ENCODE measurements at places on chromosomes 5 and 9.
A peak's percentile ranks its signal among the peaks of the same experiment; 100 is the strongest.

- DNase-seq: no peak
Measured at GRCh38 chr9:99736291-99736690, 85.4 kb upstream of the NR4A3 start.

DNA sequence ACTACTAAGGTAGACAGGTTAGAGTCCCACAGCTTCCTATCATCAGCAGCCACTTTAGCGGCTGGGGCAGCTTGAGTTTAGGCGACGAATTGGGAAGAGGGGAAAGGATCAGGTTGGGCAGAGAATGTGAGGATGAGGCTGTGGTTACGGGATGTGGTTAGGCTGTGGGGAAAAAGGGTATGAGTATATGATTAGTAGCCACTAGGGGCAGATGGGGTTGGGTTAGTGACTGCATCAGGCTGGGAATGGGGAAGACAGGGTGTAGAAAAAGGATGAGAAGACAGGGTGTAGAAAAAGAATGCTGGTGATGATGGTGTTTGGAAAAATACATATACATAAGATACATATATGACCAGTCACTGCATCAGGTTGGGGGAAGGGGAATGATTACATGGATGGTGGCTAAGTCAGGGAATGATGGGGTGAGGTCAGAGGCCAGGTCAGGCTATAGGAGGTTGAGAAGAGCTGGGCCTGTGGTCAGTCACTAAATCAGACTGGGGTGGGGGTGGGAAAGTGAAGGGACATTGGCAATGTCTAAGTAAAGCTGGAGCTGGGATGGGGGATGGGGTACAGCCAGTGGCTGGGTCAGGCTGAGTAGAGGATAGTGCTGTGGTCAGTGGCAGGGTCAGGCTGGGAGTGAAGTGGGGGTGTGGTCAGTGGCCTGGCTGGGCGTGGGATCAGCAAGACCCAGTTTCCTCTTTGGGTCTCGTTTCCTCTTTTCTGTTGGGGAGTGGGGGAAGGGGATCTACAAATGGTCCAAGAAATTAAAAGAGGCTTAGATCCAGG, 2.1 kb downstream of the TLN1 start:
- peak; percentile 4 for DNase-seq

GRCh38 chr9:69168709-69169217, 5.3 kb upstream of the TJP2 start:
- no peak for DNase-seq

DNA sequence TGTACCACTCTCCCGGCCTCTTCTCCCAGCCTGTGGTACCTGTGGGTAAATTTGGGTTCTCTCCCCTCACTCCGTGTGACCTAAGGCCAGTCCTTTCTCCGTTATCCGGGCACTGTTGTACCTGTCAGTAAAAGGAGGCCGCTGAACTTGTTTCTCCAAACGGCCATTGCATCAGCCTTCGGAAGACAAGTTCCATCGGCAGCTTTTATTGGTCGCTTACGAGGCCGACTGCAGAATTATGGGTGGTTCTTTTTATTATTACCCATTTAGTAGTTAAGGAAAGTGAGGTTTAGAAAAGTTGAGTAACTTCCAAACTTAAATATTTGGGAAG, 558 bp downstream of the GRPEL2 start:
- DNase-seq: no peak

- DNase-seq: no peak
Measured at GRCh38 chr9:71004196-71004595, 117.2 kb downstream of the TRPM3 start.

DNA sequence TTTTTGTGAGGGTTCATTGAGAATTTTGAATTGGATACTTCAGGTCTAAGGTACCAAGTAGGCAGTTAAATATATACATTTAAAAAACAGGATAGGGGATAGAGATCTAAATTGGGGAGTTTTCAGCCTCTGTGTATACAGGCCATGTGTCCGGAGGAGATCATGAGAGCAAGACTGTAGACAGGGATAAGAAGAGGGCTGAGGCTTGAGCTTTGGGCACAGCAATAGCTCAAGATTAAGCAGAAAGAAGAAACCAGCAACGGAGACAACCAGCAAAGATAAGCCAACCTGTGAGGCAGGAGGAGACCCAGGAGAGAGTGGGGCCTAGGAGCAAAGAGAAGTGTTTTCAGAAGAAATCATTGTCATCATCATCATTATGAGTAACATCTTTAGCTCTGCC, 258.4 kb downstream of the GRIA1 start:
- DNase-seq: no peak

DNA sequence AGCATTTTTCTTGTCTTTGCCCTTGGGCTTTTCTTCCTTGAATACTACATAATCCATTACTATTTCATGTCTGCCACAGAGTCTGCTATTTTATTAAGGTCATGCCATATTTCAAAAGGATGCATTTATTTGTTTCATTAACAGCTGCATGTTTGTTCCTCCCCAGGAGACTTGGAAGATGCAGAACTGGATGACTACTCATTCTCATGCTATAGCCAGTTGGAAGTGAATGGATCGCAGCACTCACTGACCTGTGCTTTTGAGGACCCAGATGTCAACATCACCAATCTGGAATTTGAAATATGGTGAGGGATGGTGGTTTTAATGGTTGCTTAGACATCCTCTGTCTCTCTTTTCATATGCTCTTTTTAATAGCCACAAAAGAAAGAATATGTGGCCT, 4.0 kb downstream of the IL7R start:
- DNase-seq: no peak

DNA sequence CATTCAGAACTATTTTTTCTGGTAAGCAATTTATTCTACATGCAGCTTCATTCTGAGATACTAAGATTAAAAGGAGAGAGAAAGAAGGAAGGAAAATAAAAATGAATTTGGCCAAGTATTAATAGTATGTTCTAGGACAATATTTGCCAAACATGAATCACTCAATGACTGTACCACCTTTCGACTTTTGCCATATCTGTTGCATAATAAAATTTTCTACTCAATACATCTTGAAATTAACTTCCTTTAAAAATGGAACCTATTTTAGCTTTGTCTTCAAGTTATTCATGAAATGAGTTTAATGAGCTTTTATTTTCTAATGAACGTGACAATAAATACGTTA, 111.8 kb downstream of the MARCHF3 start:
- DNase-seq: no peak

GRCh38 chr5:139648205-139649081, at the start of gene CXXC5:
Gene CXXC5 (plus strand): TSS chr5:139648349. CDS start chr5:139680524, 32,175 bp downstream.
- DNase-seq: peak; percentile 47

DNA sequence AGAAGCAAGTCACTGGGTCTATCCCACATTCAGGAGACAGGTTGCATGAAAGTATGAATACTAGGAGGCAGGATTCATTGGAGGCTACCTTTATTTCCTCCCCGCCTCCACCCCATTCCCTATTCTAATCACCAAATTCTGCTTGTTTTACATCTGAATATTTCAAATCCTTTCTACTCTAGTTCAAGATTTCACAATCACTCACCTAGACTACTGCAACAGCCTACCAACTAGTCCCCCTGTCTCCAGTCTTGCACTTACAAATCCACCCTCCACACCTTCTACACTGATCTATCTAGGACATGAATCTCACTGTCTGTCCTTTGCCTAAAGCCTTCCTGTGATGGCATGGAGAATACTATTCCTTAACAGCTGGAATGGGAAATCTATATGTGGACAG, 6.4 kb upstream of the KIF27 start:
- DNase-seq: no peak

- no peak for DNase-seq
Measured at GRCh38 chr5:158159621-158160020, 300.7 kb upstream of the CLINT1 start.

- DNase-seq: no peak
Measured at GRCh38 chr9:70049236-70049635, 5.6 kb downstream of the MAMDC2 start.

GRCh38 chr9:14608540-14608939, 84.7 kb downstream of the ZDHHC21 start:
- DNase-seq: peak; percentile 89

- DNase-seq: no peak
Measured at GRCh38 chr5:157563373-157563928, 12.1 kb downstream of the ADAM19 start.

GRCh38 chr9:136079916-136080246, 15.2 kb downstream of the NACC2 start:
- DNase-seq: no peak

DNA sequence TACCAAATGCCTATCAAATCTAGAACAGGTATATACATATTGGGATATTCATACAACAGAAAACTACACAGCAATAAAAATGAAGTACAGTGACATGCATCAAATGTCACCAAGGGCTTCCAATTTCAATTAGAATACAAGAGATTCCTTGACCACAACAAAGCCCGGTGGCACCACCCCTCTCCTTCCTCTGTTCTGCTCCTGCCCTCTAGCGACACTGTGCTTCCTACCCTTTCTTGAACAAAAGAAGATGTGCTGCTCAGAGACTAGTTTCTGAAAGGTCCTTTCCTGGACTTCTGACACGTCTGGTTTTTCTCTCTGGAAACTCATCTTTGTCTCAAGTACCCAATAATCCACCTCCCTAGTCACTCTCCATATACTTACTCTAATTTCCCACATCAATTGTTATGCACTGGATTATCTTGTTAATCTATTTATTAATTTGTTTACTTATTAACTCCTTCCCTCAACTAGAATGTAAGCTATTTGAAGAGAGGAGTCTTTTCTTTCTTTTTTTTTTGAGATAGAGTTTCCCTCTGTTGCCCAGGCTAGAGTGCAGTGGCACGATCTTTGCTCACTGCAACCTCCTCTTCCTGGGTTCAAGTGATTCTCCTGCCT, 70.4 kb upstream of the CTSV start:
- no peak for DNase-seq

DNA sequence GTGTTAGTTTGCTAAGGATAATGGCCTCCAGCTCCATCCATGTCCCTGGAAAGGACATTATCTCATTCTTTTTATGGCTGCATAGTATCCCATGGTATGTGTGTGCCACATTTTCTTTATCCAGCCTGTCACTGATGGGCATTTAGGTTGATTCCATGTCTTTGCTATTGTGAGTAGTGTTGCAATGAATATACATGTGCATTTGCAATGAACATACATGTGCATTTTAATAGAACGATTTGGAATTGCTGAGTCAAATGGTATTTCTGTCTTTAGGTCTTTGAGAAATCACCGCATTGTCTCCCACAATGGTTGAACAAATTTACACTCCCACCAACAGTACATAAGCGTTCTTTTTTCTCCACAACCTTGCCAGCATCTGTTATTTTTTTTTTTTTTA, 37.7 kb downstream of the DRD1 start:
- DNase-seq: no peak

GRCh38 chr9:123536455-123536868, 180.5 kb downstream of the CRB2 start:
- DNase-seq: no peak

GRCh38 chr5:138831703-138832102, 43.4 kb downstream of the LRRTM2 start:
- no peak for DNase-seq

GRCh38 chr5:91469517-91470165, 86.5 kb upstream of the ARRDC3 start:
- DNase-seq: no peak

DNA sequence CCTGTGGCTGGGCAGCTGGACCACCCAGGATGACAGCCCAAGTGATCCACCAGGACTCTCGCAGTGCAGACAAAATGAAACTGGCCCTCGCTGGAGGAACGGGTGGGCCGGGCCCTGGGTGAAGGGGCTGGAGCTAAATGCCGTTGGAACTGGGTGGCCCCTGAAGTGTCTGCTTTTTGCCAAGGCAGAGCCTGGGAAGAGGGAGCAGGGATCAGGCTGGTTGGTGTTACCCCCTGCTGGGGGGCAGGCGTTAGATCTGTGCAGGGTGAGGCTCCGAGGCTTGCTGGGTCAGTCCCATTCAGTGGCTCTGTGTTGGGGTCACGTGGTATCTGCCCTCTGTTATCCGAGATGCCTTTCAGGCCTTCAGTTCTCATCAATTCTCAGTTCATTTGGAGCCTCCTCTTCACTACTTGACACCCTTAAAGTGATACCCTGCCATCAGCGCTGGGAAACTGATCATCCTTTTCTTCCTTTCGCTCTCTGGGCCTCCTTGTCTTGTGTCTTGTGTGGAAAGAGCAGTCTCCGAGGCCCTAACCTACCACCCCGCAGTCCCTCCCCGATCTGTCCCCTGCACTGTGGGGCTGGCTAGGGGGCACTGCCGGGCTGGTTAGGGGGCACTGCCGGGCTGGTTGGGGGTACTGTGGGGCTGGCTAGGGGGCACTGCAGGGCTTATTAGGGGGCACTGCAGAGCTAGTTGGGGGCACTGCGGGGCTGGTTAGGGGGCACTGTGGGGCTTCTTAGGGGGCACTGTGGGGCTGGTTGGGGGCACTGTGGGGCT, 37.3 kb downstream of the COL5A1 start:
- no peak for DNase-seq

DNA sequence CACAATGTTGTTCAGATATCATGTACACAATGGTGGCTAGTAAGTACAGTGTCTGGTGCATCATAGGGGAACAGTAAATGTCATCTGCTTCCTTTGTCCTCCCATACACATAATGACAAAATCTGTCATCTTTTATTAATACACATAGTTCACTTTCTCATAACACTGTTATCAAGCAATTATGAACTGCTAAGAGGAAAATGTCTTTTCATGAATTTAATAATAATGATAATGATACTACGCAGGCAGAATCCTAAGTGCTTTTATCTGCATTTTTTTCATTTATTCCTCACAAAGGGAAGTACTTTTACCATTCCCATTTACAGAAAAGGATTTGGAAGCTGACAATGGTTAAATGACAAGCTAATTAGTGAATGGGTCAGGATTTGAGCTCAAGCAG, 35.7 kb downstream of the DPYSL3 start:
- DNase-seq: no peak

GRCh38 chr5:127369796-127370195, 79.2 kb downstream of the MEGF10 start:
- DNase-seq: no peak

- DNase-seq: no peak
Measured at GRCh38 chr9:131361202-131361833, 32.6 kb upstream of the PRRC2B start.

- no peak for DNase-seq
Measured at GRCh38 chr5:160605266-160605665, 183.6 kb downstream of the PTTG1 start.

DNA sequence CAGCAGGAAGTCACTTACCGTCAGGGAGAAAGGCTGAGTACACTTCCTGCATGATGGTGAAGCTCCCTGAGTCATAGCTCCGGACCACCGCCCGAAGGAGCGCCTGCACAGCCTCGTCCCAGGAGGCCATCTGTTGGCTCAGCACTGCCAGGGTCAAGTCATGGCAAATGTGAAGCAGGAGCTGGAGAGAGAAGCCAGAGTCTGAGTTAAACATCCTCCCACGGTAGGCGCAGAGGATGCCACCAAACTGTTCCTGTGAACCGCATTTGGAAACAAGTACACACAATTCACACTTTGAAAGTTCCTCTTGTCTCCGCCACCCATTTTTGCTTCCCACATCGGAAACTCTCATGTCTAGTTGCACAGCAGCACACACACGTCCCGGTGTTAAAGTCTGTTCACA, 33.9 kb downstream of the CNOT8 start:
- no peak for DNase-seq

- no peak for DNase-seq
Measured at GRCh38 chr5:76332102-76332501, 71.0 kb upstream of the IQGAP2 start.

Measured in NCI-H1105 (cell line).